Stimulated activated CD4-positive, alpha-beta T cell treated with anti-CD3 and anti-CD28 coated beads, TNF-alpha, amount 100 ng/mL, for 24 hours (primary cell): ENCODE measurements at places on chromosomes 12 and 14.

DNA sequence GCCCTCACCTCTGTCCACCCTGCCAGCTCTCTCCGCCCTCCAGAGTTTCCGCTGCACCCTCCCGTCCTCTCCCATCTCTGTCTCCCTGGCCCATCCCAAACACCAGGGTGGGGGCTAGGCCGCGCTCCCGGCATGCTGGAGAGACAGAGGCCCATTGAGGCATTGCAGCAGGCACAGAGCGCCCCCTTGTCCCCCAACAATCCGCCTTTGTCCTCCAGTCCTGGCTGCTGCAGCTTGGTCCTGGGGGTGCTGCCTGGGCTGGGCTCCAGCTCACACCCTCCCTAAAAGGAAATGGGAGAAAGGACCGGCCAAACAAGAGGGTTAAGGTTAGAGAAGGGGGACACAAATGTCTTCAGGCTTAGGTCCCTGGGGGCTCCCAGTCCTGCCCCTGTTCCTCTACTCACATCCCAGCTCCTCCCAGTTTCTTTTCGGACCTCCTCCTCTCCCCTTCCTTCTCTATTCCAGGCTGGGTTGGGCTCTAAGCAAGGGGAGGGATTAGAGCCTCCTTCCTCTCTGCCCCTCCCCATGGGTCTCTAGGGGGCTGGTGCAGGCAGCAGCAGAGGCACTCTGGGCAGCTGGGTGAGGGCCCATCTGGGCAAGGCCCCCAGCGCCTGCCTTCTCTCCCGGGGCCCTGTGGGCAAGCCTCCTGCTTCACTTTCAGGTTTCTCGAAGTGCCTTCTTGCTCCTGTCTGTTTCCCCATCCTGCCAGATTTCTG, at the start of gene CMTM5:
CMTM5 (plus strand) TSS at position 565 of the 716 bp plus-strand sequence. CDS start 206 bp downstream, outside the sequence.
- no peak for DNase-seq

DNA sequence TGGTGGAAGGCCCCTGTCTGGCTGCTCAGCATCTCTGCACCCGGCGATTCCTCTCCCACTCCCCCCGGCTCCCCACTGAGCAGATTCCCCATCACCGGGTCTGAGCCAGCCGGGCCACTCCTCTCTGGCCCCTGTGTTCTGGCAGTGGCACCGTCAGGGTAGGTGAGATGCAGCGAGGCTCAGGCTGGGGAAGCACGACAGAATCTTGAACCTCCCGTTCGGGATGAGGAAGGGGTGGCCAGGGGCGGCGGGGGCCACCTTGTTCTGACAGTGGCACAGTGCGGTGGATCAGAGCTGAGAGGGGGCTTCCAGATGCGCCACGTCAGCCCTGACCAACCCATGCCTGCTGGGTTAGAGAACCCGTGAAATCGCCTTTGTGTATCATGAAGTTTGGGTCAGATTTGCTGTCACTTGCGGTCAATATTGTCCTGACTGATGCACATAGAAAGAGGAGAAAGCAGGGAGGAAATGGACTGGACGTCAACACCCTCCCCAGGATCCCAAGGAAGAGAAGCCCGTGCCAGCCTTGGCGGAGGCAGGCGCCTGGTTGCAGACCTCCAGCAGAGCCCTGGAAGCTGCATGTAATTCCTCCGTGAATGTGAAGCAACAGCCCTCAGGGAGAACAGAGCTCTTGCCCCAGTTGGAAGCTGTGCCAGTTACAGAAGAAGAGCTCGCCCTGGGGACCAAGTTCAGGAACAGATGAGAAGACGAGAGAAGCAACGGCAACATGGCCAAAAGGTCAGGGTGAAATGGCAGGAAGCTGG, 137.1 kb upstream of the SFSWAP start:
- DNase-seq, result no peak

GRCh38 chr14:24194873-24195185, 412 bp downstream of the TM9SF1 start:
- DNase-seq, result no peak

GRCh38 chr12:28156362-28156761, 33.9 kb upstream of the CCDC91 start:
- DNase-seq, result no peak

DNA sequence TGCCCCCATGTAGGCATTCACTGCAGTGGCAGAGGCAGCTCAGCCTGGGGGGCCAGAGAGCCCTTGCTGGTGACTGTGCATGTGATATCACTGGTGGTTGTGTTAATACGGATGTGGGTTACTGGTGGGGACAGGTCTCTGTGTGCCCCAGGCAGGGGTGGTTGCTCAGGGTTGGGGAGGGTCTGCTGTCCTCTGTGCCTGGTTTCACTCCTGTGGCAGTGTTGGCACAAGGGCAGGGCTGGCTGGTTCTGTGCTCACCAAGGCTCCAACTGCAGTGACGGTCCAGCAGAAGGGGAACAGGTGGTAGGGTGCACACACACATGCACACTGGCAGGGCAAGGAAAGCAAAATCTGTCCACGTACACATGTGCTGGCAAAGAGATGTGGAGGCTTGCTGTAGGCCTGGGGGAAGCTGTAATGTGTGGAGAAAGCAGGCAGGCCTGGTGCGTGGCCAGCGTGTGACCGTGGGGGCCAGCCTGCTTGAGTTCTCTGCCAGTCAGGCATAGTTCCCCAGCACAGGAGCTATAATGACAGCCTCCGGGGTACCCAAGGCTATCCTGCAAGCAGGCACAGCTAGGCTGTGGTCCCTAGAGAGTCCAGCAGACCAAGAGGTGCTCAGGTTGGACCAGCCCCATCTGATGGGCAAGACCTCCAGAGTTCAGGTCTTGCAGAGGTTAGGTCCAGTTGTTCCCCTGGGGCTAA, 254.6 kb downstream of the FBXL14 start:
- DNase-seq, result no peak

DNA sequence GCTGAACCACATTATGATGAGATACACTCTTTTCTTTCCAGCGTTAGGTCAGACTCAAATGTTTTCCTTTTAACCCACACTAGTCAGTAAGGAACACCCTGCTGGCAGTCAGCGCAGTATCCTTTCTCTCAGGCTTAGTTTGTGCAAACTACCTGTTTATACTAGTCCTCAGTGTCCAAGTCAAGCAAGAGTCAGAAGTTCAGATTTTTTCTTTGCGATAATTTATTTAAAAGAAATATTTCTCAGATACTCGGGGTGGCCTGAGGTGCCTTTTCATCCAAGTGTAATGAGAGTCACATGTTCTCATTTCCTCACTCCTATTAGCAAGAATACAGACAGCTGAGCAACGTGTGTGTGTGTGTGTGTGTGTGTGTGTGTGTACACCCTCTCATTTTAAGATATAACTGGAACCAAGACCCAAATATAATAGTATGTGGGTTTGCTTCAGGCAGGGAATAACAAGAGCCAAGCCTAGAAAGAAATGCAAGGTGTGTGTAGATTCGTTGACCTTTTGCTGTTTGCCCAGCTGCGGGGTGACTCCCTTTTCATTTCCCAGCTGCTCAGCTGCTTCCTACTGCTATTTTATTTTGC, 182.7 kb downstream of the KICS2 start:
- no peak for DNase-seq

DNA sequence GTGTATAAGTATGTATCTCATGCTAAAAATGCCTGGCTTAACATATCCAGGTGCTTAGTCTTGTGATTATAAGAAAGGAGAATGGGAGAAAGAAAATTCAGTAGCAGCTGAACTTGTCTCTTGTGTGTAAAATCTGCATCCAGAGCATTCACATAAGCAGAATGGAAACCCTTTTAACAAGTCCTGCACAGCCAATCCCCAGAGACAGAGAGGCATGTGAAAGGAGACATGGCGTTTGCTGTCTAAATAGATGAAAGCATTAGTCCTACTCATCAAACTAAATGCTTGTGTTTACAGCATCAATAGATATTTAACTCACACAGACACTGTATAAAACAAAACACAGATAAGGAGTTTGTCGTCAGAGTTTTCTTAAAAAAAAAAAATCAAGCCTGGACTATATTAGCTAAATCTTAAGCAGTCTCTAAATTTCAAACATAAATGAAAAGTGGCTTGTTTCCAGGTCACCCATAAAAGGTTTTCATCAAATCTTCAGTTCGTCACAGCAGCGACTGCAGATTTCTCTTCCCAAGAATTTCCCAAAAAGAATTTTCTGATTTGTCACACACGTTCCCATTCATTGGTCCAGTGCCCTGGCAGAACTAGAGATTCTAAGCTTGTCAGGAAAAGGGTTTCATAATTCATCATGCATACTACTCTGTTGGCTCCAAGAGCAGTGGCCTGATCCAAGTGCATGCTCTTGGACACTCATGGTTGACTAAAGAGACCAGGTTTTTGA, 249.2 kb downstream of the BTG1 start:
- DNase-seq, result no peak

- DNase-seq, result no peak
Measured at GRCh38 chr12:28051516-28052354, 79.2 kb upstream of the PTHLH start.

DNA sequence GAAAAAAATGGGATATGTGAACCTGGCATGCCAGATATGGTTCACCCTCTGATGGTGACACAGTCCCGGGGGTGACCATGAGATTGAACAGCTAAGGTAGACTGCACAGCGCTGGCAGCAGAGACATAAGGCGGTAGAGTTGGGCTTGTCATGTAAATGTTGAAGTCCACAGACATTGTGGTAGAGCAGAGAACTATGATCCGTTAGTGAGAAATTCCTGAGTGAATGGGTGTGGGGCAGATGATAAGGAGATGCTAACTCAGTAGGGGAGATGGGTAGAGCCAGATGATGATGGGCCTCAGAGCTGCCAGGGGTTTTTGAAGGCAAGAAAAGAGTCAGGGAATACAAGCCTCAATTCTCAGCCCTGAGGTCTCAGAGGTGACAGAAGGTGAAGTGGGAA, 51.1 kb upstream of the DNM1L start:
- no peak for DNase-seq

GRCh38 chr12:2390850-2391390, 338.1 kb downstream of the CACNA1C start:
- DNase-seq, result no peak

- no peak for DNase-seq
Measured at GRCh38 chr12:126772171-126772864, 1494.7 kb upstream of the TMEM132C start.

DNA sequence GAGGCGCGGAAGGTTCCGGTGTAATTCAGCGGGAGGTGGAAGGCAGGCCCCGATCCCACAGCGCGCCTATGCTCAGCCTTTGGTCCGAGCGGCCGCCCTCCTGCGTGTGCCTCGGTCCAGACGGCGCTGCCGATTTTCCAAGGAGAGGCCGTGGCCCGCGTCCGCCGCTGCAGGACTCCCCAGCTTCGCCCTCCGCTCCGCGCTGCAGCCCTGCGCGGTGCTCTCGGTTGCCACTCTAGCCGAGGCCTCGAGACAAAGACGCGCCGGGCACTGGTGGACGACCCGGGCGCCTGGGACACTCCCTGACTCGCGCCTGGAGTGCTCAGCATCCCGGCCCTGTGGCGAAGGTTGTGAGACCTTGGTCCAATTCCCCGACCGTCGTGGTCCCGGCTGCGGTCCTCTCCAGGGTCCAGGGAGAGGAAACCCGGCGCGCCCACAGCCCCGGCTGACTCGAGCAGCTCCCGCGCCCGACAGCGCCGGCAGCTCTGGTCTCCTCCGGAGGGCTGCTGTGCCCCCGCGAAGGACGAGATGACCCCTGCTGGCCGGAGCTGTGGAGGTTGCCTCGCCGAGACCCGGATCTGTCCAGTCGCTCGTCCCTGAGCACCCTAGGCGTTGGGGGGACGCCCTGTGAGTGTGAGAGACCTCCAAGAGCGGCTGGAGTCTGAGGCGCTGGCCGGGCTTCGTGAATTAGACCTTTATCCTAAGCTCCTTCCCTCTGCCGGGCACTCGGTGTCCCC, 6.5 kb downstream of the HOXC12 start:
- DNase-seq, result no peak

GRCh38 chr14:47874350-47874749, 198.9 kb upstream of the MDGA2 start:
- DNase-seq, result no peak

GRCh38 chr12:128840862-128841468, 12.3 kb upstream of the GLT1D1 start:
- no peak for DNase-seq

- no peak for DNase-seq
Measured at GRCh38 chr12:104248444-104248843, 32.9 kb downstream of the TXNRD1 start.

GRCh38 chr14:105126981-105127329, 41.6 kb downstream of the JAG2 start:
- no peak for DNase-seq

- DNase-seq, result no peak
Measured at GRCh38 chr14:99277530-99277929, 5.5 kb upstream of the BCL11B start.

- DNase-seq, result no peak
Measured at GRCh38 chr12:110704750-110705149, 15.8 kb upstream of the HVCN1 start.

DNA sequence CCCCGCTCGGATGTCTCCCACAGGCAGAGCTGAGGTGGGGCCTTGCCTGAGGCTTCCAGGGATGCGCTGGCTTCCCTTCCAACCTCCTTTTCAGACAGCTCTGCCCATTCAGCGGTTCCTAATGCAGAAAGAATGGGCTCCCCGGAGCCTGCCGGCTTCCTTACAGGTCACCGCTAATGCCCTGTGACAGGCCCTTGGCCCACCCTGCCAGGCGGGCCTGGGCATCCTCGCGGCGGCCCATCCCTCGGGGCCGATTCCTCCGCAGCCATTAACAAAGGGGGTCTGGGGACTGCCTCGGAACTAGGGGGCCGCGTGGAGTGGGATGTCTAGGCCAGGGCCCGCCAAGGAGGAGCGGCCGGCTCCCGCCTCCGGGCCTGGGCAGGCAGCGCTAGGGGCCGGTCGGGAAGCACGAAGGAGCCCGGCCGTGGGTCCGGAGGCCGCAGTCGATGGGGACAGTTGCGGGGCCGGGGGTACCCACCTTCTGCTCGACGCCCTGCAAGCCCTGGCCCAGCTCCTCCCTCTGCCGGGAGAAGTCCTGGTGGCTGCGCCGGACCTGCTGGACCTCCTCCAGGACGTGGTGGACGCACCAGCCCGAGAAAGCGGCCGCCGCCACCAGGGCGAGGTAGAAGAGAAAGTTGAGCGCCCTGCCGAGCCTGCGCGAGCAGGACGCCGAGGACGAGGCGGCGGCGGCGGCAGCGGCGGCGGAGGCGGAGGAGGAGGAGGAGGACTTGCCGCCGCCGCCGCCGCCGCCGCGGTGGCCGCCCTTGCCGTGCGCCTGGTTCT, 738 bp downstream of the CKAP4 start:
- DNase-seq, result no peak

- DNase-seq, result no peak
Measured at GRCh38 chr12:114636723-114637480, 47.1 kb downstream of the TBX3 start.

DNA sequence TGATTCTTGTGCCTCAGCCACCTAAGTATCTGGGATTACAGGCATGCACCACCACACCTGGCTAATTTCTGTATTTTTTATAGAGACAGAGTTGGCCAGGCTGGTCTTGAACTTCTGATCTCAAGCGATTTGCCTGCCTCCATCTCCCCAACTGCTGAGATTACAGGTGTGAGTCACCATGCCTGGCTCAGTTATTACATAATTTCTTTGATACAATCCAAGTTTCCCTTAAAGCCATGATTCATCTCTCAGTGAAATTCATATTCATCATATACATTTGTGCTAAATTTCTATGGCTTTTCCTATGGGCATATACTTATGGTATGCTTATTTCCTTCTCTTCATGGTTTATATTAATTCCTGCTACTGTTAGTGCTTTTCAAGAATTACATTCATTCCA, 29.1 kb upstream of the PZP start:
- DNase-seq, result no peak

GRCh38 chr12:119444462-119445044, 110.0 kb downstream of the CCDC60 start:
- peak; percentile 6 for DNase-seq
